ENCODE measurements at places on chromosomes 4 and X.

DNA sequence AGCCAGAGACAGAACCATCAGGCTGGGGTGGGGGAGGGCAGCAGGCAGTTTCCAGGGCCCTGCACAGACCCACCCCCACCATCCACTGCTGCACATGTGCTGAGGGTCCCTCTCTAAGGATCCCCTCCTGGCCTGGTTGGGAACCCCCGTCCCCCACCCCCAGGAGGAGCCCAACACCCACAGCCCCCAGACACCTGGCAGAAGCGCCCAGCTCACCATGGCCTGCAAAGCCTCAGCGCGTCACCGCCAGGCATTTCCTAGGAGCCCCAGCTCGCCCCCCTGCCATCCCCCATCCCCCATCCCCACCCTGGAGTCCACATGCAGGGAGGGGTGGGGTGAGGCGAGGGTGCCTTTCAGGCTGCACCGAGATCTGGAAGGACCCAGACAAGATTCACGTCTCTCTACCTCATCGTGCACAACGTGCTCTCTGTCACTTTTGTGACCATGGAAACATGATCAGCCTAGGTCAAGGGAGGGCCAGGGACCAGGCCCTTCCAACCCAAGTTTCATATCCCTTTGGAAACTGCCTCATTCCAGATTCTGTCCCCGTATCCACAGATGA lies 9.3 kb downstream of the MXD4 start:
- no peak for DNase-seq

DNA sequence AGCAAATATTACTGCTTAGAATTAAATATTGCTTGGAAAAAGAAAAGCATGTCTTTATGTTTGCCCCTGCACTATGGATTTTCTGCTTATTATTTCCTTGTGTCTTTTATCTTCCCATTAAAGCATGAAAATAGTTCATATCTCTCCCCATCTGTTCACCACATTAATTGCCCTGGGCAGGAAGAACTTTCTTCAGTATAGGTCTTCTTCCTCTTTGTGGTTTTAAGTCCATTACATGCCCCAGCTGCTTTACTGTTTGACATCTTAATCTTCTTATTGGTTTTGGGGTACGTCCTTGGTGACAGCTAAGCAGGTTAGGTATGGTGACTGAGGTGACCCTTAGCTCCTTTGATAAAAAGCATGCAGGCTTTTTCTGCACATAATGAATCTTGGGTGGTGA lies 157.3 kb downstream of the AASDH start:
- DNase-seq = no peak

GRCh38 chr4:127134490-127134889 lies 498.3 kb upstream of the INTU start:
- no peak for DNase-seq

GRCh38 chrX:64427281-64427680 lies 32.0 kb upstream of the MTMR8 start:
- DNase-seq = no peak

Measured in small intestine (tissue), 16 donors.